ENCODE measurements at places on chromosomes 4 and X.

DNA sequence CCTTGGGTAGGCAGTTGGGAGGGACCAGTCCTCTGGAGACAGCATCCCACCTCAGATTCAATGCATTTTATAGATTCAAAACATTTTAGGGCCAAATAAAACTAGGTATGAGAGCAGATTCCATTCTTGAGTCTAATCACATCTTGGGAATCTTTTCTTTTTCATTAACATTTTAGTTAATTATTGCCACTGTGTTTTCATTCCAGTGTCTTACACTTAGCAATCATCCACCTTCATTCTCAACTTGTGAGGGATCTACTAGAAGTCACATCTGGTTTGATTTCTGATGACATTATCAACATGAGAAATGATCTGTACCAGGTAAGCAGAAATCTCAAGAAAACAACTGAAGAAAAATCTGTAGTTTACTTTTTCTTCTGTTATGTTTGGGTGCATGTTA is 99.5 kb downstream of the NFKB1 start:
- no peak for DNase-seq

DNA sequence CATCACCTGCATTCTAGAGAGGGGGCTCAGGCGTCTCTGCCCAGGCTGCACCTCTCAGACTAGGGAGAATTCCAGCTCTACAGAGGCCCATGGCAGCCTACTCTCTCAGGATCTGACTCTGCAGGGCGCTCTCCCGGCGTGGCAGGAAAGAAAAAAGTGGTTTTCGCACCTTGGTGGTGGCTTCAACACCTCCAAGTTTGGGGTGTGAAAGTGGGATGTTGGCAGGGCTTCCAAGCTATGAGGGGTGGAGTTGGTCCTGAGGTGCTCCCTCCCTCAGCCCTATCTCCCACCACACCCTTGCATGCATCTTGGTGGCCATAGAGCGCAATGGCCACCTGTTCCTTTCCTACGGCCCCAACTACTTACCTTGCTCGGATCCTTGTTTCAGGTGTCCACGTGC is 166.5 kb downstream of the VSIG4 start:
- DNase-seq = no peak

GRCh38 chr4:182492423-182492822 is 249.2 kb downstream of the TENM3 start:
- DNase-seq = no peak

GRCh38 chr4:16726368-16727050 is 171.9 kb downstream of the LDB2 start:
- DNase-seq = no peak

GRCh38 chrX:110442635-110443034 is 84.0 kb downstream of the RTL9 start:
- DNase-seq = peak; percentile 11

GRCh38 chrX:109974906-109975655 is 27.8 kb upstream of the TMEM164 start:
- peak; percentile 21 for DNase-seq

DNA sequence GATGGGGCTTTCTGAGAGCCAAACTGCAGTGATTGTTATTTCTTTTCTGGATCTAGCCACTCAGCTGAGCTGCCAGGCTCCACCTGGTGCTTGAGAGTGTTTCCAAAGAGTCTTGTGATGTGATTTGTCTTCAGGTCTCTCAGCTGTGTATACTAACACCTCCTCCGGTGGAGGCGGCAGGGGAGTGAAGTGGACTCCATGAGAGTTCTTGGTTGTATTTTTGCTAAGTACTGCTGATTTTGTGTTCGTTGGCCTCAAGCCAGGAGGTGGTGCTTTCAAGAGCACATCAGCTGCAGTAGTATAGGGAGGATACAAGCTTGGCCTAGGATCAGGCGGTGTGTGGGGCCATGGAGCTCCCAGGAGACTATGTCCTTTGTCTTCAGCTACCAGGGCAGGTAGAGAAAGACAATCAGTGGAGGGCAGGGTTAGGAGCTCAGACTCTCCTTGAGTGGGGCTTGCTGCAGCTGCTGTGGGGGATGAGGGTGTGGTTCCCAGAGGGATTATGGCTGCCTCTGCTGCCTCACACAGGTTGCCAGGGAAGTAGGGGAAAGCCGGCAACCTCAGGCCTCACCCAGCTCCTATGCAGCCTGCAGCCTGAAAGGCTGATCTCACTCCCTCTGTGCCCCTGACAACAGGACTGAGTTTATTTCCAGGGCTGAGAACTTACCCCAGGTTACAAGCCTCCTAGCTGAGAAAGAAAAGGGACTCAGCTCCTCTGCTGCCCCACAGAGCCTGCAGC is 62.4 kb downstream of the NPFFR2 start:
- peak; percentile 62 for DNase-seq

GRCh38 chr4:8381814-8382581 is 58.5 kb downstream of the ACOX3 start:
- DNase-seq = no peak

DNA sequence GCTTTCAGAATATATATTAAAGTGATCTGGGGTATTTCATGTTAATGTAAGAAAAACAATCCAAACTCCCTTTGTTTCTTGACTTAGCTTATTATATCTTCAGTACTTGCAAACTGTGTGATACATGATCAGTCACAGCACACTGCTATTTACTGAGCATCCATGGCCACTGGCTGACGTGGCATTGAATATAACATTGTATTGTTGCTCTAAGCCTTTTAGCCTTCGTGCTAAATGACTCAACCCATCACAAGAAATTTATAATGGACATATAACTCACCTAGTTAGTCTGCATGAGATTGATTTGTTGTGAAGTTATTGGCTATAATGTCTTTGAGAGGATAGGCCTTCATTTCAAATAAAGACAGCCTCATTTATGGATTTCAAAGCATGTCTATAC is 642.6 kb downstream of the IL1RAPL1 start:
- no peak for DNase-seq

DNA sequence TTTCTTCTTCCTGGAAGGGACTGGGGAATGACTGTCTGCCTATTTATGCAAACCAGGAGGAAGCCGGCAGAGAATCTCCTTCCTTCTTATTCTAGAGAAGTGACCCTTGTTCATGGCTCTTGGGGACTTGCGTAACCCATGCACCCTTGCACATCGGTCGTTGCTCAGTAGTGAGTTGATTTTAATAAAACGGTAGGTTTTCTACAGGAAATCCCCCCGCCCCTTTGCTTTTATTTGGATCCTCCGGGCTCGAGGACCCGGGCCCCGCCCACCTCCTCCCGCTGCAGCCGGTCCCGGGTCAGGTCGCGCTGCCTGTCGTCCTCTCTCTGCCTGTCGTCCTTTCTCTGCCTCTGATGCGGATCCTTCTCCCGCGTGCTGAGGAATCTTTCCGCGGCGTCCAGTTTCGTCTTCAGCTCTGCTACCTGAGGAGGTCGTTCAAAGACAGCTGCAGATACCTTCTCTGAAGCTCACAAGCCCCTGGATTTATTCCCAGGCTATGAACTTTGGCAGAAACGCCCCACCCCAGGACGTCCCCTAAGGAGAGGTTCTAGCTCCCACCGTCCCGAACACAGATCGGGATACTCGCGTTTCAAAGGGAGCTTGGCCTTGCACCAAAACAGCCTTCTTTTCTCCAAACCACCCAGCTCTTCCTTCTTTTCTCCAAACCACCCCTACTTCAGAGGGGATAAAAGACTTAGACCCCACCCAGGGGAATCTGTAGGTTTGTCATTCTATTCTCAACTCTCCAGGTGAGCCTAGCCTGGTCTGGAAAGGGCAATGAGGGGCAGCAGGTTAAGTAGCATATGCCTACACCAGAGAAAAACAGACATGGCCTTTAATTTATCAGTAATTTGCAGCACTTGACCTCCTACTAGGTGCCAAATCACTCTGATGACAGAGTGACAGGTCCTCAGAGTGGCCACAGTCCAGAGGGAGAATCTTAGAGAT is 7.0 kb downstream of the TNIP3 start:
- DNase-seq = peak; percentile 31

DNA sequence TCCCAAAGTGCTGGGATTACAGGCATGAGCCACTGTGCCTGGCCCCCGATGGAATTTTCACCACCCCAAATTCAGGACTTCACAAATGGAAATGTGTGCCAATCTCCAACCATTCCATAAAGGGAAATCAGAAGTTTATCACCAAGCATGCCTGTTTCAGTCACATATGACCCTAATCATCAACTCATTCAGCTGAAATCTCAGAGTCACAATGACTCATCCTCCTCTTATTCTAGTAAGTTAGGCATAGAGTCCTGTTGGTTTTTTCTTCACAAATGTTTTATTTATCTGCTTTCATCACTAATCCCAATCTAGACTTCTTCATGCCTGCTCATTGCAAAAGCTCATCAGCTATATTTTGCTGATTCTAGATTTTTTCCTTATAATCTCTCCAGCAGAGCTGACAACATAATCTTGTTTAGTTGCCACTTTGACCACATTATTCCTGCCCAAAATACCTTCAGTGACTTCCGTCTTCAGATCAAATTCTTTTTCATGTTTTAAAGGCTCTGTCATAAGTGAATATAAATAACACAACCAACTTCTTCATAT is 83.3 kb downstream of the SLC7A11 start:
- no peak for DNase-seq

DNA sequence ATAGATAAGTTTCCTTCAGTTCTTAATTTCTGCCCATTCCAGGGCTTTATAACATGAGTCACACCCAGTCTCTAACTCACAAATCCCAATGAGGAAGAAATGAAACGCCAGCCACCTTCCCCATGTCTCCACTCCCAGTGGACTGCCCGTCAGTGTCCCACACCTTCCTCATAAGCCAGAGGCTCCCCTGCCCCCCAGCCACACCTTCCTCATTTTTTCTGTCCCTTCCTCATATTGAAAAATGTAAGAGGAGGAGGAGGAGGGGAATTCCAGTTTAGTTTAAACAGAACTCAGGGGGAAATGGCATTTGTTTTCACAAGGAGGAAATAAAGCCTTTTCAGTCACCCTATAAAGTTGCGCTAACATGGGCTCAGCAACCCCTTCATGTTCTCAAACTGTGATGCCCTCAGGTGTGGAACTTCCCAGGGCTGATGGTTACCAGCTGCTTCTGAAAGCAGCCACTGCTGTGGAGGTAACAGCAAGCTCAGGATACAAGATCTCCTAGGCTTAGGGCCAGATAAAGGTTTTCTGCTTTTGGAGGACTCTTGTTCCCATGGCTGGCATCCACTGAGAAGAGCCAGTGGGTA is 97.8 kb downstream of the PARM1 start:
- no peak for DNase-seq

DNA sequence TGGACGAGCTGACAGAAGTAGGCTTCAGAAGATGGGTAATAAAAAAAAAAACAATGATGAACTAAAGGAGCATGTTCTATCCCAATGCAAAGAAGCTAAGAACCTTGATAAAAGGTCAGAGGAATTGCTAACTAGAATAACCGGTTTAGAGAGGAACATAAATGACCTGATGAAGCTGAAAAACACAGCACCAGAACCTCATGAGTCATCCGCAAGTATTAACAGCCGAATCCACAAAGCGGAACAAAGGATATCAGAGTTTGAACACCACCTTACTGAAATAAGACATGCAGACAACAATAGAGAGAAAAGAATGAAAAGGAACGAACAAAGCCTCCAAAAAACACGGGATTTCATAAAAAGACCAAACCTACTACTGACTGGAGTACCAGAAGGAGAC is 10.5 kb downstream of the NELFA start:
- DNase-seq = no peak

GRCh38 chr4:158169931-158170690 is 2.7 kb downstream of the GASK1B start:
- DNase-seq = no peak

GRCh38 chrX:274904-275475 is 6.2 kb upstream of the PLCXD1 start:
- DNase-seq = peak; percentile 60

DNA sequence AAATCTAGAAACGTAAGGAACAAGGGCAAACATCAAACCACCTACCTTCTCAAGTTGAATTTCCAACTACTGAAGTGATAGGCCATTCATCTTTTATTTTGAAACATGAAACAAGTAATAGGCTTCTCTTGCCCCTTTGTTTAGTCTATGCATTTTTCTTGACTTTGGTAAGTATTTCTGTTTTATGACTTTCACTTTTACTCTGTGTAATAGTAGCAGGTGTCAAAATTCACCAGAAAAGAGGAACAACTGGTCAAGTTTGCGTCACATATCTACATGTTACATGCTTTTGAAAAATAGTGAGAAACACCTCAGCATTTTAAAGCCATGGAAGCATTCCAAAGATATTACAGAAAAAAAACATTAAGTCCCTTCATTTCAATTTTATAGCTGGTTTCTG is 157.1 kb upstream of the FTHL17 start:
- DNase-seq = no peak

DNA sequence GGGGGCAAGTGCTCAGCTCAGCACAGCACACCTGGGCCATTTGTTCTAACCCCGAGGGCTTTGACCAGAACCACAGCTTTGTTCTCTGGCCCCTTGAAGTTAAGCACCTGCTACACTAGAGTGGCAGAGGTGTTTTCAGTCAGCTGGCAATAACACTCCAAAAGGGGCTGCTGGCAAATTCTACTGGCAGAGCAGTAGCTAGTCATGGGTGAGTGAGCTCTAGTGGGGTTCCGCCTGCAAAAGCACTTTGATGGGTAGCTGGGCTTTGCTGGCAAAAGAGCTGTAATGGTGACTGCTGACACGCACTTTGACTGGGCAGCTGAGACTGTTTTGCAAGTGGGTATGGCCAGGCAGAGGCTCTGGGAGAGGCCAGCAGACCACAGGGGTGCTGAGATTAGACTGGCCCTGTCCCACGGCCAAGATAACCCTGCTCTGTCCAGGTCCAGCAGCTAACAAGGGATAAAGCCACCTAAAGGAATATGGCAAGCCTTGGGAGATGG is 65.2 kb upstream of the TENT5D start:
- DNase-seq = no peak

- no peak for DNase-seq
These were observed 167.7 kb downstream of the PJA1 start for GRCh38 chrX:68997511-68997910.

- DNase-seq = peak; percentile 54
These were observed 660 bp downstream of the WWC2 start for GRCh38 chr4:183099537-183100297.

DNA sequence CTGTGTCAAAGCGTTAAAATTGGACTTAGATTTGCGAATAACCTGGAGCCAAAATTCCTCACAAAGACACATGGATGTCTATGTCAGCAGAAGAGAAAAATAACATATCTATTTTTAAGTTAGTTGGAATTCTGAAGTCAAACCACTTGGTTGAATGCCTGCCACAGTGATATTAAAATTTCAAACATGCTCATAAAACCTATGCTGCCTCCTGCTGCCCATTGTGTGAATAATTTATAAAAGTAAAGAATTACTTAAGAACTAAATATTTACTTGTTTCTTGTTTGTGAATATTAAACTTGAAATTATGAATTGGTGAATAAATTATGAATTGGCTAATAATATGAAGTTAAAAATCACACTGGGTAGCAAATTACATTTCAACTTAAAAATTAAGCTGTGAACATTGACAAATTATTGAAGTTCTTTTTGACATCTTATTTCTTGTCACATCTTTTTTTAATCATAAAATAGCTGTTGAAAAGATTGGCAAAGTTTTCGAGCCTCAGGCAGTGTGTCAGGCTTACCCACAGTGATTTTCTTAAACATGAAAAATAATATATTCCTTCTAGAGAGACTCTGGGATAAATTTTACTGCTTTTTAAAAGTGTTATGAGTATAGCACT is 35.4 kb downstream of the FABP2 start:
- peak; percentile 83 for DNase-seq

GRCh38 chrX:154804261-154804956 is 876 bp downstream of the MPP1 start:
- no peak for DNase-seq

GRCh38 chrX:53544936-53545335 is 110.8 kb upstream of the HSD17B10 start:
- no peak for DNase-seq

- no peak for DNase-seq
These were observed 59.3 kb upstream of the SOD3 start for GRCh38 chr4:24736066-24736465.

GRCh38 chr4:99117876-99118693 is 26.0 kb downstream of the ADH4 start:
- DNase-seq = no peak
